SK-N-SH (cell line): ENCODE measurements at places on chromosomes 3 and 15. TPM values are rescaled to one million over a fixed set of nuclear protein-coding genes. Genes with fewer than 3 reads are reported as not detected.

The MASP1 gene
- not detected in 2 replicates for polyA plus RNA-seq

The GOLGA6A gene
- polyA plus RNA-seq, result not detected in 2 replicates

The LTK gene
- 0.06 and 0.07 TPM in 2 replicates for polyA plus RNA-seq

The GPR62 gene
- polyA plus RNA-seq, result 0.02 and 0.10 TPM in 2 replicates

The CLDN18 gene
- not detected in 2 replicates for polyA plus RNA-seq

The PLIN1 gene
- 0.08 TPM in 2 replicates for polyA plus RNA-seq

The TJP1 gene
- polyA plus RNA-seq, result 17.5 and 23.7 TPM in 2 replicates

The SOX14 gene
- polyA plus RNA-seq, result not detected in 2 replicates

The CFAP44 gene
- polyA plus RNA-seq, result 2.3 and 3.7 TPM in 2 replicates

The CFAP100 gene
- polyA plus RNA-seq, result not detected in 2 replicates

The MST1R gene
- 0.23 and 0.36 TPM in 2 replicates for polyA plus RNA-seq

The SSUH2 gene
- polyA plus RNA-seq, result 0.18 and 0.26 TPM in 2 replicates

The CYP1A1 gene
- 0.07 and 0.15 TPM in 2 replicates for polyA plus RNA-seq

The NGLY1 gene
- 6.0 and 7.2 TPM in 2 replicates for polyA plus RNA-seq

The OXTR gene
- polyA plus RNA-seq, result 1.8 and 2.5 TPM in 2 replicates

The PP2D1 gene
- polyA plus RNA-seq, result not detected in 2 replicates

The LYSMD2 gene
- polyA plus RNA-seq, result 10.3 and 14.2 TPM in 2 replicates

The ERICH6 gene
- polyA plus RNA-seq, result 0.08 and 0.21 TPM in 2 replicates

The CHL1 gene
- not detected in 2 replicates for polyA plus RNA-seq

The KBTBD13 gene
- polyA plus RNA-seq, result not detected in 2 replicates

The FETUB gene
- polyA plus RNA-seq, result 0.05 TPM in 2 replicates

The CFAP20DC gene
- 1.8 and 1.9 TPM in 2 replicates for polyA plus RNA-seq

The GNAT1 gene
- not detected in 2 replicates for polyA plus RNA-seq

The TMC3 gene
- not detected in 2 replicates for polyA plus RNA-seq

The MYO5C gene
- 0.99 and 1.1 TPM in 2 replicates for polyA plus RNA-seq

The NSUN3 gene
- polyA plus RNA-seq, result 2.9 and 3.3 TPM in 2 replicates
